Tibial nerve (tissue), 4 donors: ENCODE measurements at places on chromosomes 12 and 14. TPM values are rescaled to one million over a fixed set of nuclear protein-coding genes. Genes with fewer than 3 reads are reported as not detected.
A peak's percentile ranks its signal among the peaks of the same experiment; 100 is the strongest.

DNA sequence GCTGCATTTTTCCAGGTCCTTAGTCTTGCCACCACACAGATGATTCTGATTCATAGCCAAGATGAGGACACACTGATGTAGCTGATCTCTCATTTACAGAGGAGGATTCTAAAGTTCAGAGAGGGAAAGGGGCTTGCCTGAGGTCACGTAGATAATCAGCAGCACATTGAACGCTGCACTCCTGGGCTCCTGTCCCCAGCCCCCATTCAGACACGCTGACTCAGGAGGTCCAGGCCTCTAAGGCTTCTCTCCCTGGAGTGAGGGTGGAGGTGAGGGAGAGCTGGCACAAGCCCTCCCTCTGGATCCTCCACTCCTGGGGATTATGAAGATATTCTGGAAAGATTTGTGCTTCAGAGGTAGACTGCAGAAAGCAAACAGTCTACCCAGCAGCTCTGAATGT, 10.3 kb downstream of the NFATC4 start:
- H3K4me3 ChIP-seq: no peak overlapping the region
- DNase-seq: no peak
- H3K36me3 ChIP-seq: no peaks in the 10 kb centered on the region
- H3K4me1 ChIP-seq: no peaks in the 10 kb centered on the region

DNA sequence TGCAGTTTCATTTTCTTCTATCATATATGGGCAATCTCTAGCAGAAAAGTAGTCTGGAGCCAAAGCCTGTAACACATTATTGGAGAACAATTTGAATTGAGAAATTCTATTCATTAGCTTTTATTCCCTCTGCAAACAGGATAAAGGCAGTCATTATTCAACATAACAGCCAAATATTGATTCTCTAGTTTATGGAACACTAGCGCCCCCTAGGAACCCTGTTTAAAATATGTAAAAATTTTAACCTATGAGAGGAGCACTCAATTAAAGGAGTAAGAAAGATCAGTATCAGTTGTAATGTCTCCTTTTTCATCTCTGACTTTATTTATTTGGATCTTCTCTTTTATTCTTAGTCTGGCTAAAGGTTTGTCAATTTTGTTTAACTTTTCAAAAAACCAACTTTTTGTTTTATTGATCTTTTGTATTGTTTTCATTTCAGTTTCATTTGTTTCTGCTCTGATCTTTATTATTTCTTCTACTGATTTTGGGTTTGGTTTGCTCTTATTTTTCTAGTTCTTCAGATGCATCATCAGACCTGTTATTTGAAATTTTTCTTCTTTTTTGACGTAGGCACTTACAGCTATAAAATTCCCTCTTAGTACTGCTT, 4.8 kb upstream of the LMNTD1 start:
- H3K4me1 ChIP-seq: peaks cover 3% of the 10 kb centered on the region
- H3K36me3 ChIP-seq: no peaks in the 10 kb centered on the region
- H3K27me3 ChIP-seq: no peaks in the 10 kb centered on the region
- DNase-seq: peak; percentile 68
- no peak overlapping the region for H3K27ac ChIP-seq
- no peak overlapping the region for H3K4me3 ChIP-seq

- no peaks in the 10 kb centered on the region for H3K36me3 ChIP-seq
- peak overlapping the region; percentile 74 for H3K27ac ChIP-seq
- H3K27me3 ChIP-seq: no peaks in the 10 kb centered on the region
- no peak for DNase-seq
- no peaks in the 10 kb centered on the region for H3K4me1 ChIP-seq
- no peak overlapping the region for H3K4me3 ChIP-seq
Observed at GRCh38 chr14:51019089-51019488, 74.8 kb upstream of the PYGL start.

- no peaks in the 10 kb centered on the region for H3K27me3 ChIP-seq
- DNase-seq: no peak
- H3K27ac ChIP-seq: no peak overlapping the region
- H3K4me3 ChIP-seq: no peak overlapping the region
- H3K4me1 ChIP-seq: peaks cover 5% of the 10 kb centered on the region
Observed at GRCh38 chr12:19273482-19274330, 144.2 kb downstream of the PLEKHA5 start.

DNA sequence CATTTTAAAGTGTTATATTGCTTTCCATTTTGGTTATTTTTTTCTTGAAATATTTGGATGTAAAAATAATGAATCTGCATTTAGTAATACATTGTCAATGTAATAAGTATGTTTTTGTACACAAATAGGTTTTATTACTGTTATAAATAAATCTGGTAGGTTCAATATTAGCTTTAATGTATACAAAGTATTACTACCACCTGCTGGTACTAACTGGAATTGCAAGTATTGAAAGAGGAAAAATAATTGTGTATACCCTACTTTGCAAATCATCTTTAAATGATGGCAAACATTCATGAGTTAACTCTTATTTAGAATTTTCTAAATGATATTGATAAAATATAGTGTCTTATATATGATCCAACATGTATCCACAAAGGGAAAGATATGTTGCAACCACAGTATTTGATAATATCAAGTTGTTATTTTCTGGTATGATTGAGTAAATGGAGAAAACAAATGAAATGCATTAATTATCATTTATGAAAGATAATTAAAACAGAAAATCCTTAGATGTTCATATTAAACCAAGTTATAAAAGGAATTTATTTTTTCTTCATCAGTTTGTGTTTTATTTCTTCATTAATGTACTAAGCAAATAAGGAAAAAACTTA, 3.2 kb downstream of the OR4K2 start:
- no peaks in the 10 kb centered on the region for H3K36me3 ChIP-seq
- no peak for DNase-seq
- no peaks in the 10 kb centered on the region for H3K27me3 ChIP-seq
- H3K4me1 ChIP-seq: no peaks in the 10 kb centered on the region
- no peak overlapping the region for H3K27ac ChIP-seq

DNA sequence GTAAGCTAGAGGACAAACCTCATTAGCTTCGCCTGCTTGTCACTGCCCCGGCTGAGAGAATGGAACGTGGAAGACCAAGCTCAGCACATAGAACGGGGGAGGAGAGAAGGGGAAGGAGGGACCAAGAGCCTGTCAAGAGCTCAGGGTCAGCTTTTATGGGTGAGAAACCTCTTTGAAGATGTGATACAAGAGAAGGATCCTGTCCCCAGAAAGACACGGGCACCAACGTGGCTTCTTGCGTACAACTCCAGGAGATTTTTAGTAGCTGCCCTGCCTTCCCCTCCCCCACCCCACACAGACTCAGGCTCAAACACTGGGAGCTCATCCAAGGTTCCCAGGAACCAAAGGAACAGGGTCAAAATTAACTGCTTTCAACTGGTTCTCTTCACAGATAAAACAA, 34.7 kb downstream of the APPL2 start:
- H3K4me1 ChIP-seq: no peaks in the 10 kb centered on the region
- no peaks in the 10 kb centered on the region for H3K36me3 ChIP-seq
- H3K27me3 ChIP-seq: no peaks in the 10 kb centered on the region
- DNase-seq: no peak
- no peak overlapping the region for H3K4me3 ChIP-seq

GRCh38 chr12:72272731-72273498, 745 bp downstream of the TRHDE start:
- H3K36me3 ChIP-seq: no peaks in the 10 kb centered on the region
- DNase-seq: no peak
- H3K27me3 ChIP-seq: peaks cover 44% of the 10 kb centered on the region
- H3K4me1 ChIP-seq: no peaks in the 10 kb centered on the region
- H3K4me3 ChIP-seq: peak overlapping the region; percentile 64

DNA sequence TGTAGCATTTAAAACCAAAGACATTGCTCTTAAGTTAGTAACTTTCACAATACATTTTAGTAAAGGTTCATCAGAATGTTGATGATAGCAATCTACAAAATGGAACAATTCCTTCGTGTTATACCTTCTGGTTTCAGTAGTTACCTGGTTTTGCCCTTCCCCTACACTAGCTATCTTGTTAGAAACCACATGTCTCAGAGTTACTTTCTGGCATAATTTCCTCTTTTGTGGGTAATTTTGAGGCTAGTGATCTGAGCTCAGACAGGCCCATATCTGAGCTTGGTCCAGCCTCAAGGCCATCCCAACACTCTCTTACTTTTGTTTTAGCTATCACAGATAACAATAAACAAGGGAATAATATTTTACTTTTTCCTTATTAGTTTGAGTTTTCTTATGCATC, 196.9 kb downstream of the KITLG start:
- no peak for DNase-seq
- H3K27ac ChIP-seq: no peak overlapping the region
- H3K4me1 ChIP-seq: no peaks in the 10 kb centered on the region
- no peak overlapping the region for H3K4me3 ChIP-seq

GRCh38 chr12:56728139-56728861, 3.2 kb upstream of the NACA start:
- DNase-seq: no peak
- peaks cover 5% of the 10 kb centered on the region for H3K4me1 ChIP-seq
- no peak overlapping the region for H3K4me3 ChIP-seq
- H3K36me3 ChIP-seq: peaks cover under 1% of the 10 kb centered on the region
- H3K27me3 ChIP-seq: no peaks in the 10 kb centered on the region

- no peaks in the 10 kb centered on the region for H3K27me3 ChIP-seq
- no peak for DNase-seq
- no peak overlapping the region for H3K4me3 ChIP-seq
- H3K4me1 ChIP-seq: no peaks in the 10 kb centered on the region
Observed at GRCh38 chr12:8831116-8831515, 8.7 kb downstream of the A2ML1 start.

- peaks cover 7% of the 10 kb centered on the region for H3K4me1 ChIP-seq
- no peaks in the 10 kb centered on the region for H3K27me3 ChIP-seq
- peak; percentile 61 for DNase-seq
- H3K4me3 ChIP-seq: no peak overlapping the region
- no peaks in the 10 kb centered on the region for H3K36me3 ChIP-seq
Observed at GRCh38 chr14:61553730-61554641, 141.3 kb upstream of the HIF1A start.

DNA sequence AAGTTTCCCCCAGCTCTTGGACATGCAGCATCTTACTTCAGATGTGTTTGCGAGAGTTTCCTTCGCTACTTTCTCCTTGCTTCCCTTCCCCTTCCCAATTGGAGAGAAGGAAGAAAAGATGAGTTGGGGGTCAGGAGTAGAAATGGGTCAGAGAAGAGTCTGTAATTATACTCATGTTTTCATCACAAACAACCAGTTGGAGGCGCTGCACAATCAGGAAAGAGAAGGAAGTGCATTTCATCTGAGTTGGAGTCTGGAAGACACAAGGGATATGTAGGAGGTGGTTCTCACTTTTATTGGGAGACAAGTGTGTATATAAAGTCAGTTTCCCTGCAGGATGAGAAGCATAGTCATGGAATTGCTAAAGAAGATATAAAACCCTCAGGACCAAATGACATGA, 31.3 kb upstream of the VSX2 start:
- DNase-seq: no peak
- no peaks in the 10 kb centered on the region for H3K4me1 ChIP-seq
- no peak overlapping the region for H3K27ac ChIP-seq
- H3K27me3 ChIP-seq: no peaks in the 10 kb centered on the region

DNA sequence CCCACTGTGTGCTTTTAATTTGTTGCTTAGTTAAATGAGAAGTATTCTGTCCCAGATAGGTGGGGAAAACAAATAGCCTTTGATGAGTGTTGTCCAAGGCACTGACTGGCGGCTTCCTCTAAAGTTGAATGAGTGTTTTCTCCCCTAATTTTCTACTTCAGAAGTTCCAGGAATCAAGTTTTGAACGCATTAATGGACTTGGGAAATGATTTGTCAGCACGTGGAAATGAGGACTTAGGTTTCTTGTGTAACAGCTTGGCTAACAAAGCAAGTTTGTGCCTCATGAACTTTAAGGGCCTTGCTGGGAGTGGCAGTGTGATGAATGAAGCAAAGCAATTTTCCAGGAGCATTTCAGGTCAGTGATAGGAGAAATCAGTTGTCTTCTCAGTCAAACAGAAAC, 56.9 kb downstream of the LIN52 start:
- H3K4me1 ChIP-seq: peaks cover 5% of the 10 kb centered on the region
- H3K36me3 ChIP-seq: no peaks in the 10 kb centered on the region
- H3K27me3 ChIP-seq: no peaks in the 10 kb centered on the region

DNA sequence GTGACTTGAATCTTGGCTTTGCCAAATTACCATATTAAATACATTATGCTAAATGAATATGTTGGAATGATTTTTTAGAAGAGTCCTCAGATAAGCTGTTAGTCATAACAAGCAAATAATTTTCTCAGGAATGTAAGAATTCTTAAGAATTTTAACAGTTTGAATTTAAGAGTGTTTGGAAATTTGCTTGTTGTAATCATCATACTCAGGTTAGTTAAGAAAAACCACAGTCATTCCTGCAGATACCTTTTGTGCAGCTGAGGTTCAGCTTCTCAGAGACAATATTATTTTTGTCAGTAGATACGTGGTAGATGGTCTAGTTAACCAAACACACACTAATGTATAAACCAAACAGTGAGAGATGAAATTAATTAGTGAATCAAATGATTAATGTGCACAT, 8.9 kb downstream of the WNK1 start:
- no peak overlapping the region for H3K4me3 ChIP-seq
- DNase-seq: no peak
- no peaks in the 10 kb centered on the region for H3K27me3 ChIP-seq
- H3K4me1 ChIP-seq: peaks cover 61% of the 10 kb centered on the region
- H3K36me3 ChIP-seq: no peaks in the 10 kb centered on the region

GRCh38 chr12:92619730-92620684, 82.8 kb upstream of the PLEKHG7 start:
- H3K4me1 ChIP-seq: no peaks in the 10 kb centered on the region
- no peak overlapping the region for H3K4me3 ChIP-seq
- DNase-seq: no peak
- no peaks in the 10 kb centered on the region for H3K36me3 ChIP-seq

DNA sequence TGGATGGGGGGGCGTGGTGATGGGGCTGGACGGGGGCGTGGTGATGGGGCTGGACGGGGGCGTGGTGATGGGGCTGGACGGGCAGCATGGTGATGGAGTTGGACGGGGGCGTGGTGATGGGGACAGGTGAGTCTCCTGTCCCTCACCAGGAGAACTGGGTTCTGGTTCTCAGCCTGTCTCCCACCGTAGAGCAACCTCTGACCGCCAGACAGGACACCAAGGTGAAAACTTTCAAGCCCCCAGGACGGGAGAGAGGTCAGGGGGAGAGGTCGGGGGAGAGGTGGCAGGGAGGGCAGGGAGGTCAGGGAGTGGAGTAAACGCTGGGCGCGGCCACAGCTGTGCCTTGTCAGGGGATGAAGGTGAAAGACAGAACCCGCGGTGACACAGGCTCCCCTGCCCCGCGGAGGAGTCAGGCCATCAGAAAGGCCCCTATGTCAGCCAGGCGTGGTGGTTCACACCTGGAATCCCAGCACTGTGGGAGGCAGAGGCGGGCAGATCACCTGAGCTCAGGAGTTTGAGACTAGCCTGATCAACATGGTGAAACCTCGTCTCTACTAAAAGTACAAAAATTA, 84.6 kb downstream of the GALNT9 start:
- no peaks in the 10 kb centered on the region for H3K36me3 ChIP-seq
- H3K4me3 ChIP-seq: no peak overlapping the region
- no peak overlapping the region for H3K27ac ChIP-seq
- no peak for DNase-seq
- peaks cover 4% of the 10 kb centered on the region for H3K27me3 ChIP-seq
- no peaks in the 10 kb centered on the region for H3K4me1 ChIP-seq

TAS2R43 gene
- 4.9 TPM for total RNA-seq

TMPRSS12 gene
- total RNA-seq: not detected

C12orf60 gene
- total RNA-seq: 2.1 TPM

TAC3 gene
- not detected for total RNA-seq

OR10G2 gene
- total RNA-seq: not detected
